Activated CD4-positive, CD25-positive, alpha-beta regulatory T cell (primary cell): ENCODE measurements at places on chromosomes 2 and 18.

DNA sequence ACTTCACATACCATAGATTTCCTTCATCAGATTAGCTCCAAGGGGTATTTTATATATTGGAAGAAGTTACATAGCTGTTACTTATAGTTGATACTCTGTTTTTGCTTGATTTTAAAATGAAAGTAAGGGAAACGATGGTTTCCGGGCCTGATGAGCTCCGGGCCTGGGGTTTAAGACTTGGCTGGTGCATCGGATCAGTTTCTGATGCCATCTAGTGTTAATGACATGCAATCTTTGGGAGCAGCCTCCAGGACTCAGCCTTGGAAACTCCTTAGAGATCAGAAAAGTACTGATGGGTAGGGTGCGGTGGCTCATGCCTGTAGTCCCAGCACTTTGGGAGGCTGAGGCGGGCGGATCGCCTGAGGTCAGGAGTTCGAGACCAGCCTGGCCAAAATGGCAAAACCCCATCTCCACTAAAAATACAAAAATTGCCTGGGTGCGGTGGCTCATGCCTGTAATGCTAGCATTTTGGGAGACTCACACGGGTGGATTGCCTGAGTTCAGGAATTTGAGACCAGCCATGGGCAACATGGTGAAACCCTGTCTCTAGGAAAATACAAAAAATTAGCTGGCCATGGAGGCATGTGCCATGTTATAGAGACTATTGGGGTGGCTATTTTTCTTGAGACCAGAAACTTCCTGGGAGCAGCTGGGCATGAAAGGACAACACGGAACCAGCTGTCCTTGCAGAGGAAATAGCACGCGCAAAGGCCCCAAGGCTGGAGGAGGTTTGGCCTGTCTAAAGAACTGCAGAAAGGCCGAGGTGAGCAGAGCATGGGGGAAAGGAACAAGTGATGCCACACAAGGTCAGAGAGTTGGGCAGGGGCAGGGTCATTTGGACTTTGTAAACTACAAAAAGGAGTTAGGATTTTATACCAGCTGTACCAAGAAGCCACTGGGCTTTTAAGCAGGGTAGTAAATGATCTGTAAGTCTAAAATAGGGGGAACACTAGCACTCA lies 46.9 kb upstream of the CNOT11 start:
- no peak for DNase-seq

DNA sequence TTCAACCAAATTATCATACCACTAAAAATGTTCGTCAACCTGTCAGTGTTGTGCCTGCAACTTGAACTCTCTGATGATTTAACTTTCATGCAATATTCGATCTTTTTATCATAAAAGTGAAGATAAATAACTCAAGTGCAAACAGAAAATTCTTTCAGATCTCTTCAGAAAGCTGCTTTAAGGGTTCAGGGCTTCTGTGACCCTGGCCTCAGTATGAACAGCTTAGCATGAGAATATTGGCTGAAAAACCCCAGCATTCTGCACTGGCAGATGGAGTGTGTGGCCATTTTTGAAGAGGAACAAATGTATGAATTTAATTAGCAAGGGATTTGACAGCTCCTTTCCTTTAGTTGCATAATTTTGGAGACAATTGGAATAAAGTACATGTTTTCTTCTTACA lies 851.4 kb upstream of the SOX11 start:
- no peak for DNase-seq

DNA sequence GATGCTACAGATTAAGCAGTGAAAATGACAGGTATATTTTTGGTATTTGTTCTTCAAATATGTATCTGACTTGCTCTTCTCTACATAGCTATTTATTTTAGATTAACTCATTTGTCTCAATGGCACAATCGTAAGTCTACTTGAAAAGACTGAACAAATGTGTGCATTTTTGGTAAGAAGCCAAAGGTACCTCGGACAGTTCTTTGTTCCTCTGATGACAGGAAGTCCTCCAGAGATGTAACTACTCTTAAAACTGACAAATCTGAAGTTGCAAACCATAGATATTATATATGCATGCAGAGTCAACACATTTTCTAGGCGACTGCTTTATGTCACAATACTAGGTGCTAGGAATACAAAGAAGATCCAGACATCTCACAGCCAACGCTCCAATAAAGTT lies 36.7 kb downstream of the NDUFAF7 start:
- DNase-seq, result no peak

DNA sequence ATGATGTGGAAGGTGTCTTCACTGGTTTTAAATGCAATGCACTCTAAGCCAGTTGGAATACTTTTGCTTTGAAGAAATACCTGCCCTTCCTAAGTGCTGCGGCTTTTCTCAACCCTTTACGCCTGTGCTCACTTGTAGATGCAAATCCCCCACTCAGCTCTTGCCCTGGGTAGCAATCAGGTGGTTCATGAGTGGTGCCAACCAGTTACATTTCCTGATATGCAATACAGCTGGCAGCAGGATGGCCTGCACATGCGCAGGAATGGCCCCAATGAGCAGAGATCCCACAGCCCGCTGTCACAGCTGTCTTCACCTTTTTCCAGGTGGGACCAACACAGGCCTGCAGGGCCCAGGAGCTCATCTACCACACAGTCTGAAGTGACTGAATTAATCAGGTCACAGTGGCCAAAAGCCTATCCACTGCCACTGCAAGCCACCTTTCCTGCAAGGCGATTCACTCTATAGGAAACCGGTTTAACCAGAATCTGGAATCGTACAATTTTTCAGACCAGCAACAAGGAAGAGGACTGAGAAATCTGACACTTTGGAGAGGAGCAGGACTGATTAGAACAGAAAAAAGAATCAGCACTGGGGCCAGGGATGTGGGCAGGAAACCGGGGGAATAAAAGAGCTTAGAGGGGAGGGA lies 247.8 kb downstream of the MYT1L start:
- DNase-seq, result no peak

- no peak for DNase-seq
These were observed 296.4 kb upstream of the ACVR2A start for GRCh38 chr2:147548451-147548850.

- DNase-seq, result no peak
These were observed 54.1 kb downstream of the DYSF start for GRCh38 chr2:71507476-71507875.

- no peak for DNase-seq
These were observed 8.8 kb upstream of the GBX2 start for GRCh38 chr2:236176951-236177350.

DNA sequence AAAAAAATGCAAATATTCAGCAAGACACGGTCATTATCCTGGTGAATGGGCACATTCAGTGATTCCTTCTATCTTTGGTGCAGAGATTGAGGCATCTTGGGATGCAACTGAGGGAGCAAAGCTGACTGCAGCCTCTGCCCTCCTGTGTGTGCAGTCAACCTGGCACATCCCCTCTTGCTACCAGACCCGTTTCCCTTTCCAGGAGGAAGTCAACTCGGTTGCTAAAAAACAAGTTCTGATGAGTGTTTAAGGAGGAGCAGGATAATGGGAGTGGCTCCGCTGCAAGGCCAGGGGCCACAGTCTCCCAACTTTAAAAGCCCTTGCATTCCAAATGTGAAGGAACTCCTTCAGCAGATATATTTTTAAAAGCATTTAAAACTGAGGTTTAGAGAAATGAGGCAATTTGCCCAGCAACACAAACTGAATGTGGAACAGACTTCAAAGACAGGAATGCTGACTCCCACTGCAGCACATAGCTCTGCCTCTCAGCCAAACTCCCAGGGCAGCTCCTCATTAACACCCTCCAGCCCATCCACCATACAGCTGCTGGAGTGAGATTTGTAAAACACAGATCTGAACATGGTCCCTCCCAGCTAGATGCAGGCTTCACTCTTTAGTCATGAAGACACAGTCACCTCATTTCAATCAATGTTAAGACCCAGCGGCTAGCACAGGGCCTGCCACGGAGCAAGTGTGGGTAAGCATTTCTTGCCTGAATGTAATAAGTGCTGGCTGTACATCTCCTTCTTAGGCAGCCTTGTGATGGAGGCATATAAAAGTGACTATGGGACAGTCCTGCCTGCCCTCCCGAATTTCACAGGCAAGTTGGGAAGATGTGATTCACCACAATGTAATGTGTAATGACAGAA lies 54.3 kb downstream of the VSNL1 start:
- no peak for DNase-seq

DNA sequence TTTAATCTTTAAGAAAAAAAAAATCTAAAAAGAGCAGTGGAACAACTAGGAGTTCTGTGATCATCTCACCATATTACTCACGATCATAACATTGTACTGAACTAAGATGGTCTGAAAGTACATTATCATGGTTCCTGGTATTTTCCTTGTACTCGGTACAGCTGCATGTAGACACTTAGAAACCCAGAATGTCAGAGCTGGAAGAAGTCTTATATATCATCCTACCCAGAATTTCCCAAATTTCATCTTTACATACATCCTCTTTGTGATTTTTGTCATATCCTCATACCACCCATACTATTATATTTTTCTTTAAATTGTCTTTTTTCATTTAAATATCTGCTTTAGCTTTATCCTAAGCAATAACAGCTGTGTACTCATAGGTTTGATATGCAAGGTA lies 12.4 kb upstream of the ST3GAL5 start:
- DNase-seq, result no peak

GRCh38 chr2:188085421-188085820 lies 206.3 kb upstream of the GULP1 start:
- no peak for DNase-seq

DNA sequence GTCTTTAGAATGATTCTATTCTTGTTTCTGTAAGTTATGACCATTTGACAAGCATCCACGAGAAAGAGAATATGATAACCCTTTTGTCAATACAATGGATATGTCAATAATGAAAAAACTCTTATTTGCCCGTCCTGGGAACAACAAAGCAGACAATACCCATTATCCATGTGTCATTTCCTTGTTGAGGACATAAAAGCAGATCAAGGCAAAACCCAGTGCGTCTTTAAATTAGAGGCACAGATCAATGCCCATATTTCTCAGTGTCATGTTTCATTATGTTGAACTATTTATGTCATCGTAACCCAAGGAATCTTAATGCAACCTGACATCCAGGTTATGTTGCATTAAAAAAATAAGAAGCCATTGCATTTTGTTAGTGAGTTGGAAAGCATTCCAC lies 365.0 kb upstream of the CELF4 start:
- no peak for DNase-seq

DNA sequence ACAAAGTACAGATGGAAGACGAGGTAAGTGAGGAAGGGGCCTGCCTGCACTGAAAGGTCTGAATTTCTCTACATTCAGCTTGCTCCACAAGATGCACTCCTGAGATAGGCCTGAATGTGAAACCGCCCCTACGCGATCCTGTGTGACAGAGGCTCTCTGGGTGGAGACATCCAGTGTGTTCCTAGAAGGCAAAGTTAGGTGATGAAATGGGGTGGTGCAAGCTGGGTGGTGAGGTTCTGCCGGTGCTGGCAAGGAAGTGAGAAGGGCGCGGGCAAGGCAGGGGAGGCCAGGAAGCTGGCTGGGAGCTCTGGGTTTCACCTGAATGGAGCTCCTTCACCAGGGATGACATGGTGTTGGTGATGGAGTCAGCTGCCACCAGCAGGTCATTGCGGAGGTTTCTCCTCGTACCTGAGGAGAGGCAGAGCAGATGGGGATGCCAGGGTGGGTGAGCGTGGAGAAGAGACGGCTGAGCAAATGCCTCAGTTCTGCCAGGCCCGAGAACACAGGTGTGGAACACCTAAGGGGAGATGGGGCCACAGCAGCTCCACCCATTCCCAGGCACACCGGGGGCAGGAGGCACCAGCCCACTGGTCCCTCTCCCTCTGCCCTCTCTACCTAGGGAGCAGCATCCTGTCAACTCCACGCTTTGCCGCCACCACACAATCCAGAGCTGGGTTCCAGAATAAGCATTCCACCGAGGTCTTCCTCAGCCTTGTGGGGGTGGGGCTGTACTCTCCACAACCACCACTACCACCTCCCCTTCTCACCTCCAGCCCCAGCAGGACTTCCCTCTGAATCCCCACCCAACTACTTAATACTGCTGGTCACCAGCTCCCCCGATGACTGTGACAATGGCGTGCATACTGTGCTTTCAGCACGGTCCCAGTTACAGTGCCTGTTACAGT lies 45.5 kb upstream of the DNMT3A start:
- DNase-seq, result no peak

DNA sequence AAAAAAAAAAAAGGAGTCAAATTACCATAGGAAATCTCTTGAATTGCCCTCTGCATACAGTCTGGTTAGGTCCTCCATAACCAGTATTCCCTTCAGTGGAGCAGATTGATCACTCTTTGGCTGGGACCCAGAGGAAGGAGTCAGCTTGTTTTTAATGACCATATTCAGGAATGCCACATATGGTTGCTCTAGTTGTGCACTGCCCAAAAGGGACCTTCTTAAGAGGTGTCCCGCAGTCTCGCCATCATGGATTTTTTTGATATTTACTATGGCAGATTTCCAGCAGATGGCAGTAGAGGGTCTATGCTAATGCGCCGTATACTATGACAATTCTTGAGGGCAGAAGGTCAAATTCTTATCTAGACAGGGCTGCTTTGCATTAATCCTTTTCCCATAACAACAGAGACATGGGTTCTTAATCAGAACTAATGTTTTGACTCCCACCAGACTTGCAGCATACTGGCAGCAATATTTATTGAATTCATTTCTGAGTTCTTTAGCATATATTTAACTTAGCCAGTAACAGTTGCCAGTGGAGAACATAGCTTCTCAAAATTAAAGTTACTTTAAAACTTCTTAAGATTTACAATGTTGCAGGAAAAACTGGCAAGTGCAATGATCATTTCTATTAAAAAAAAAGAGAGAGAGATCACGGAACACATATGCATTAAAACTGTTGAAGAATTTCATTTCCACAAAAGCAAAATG lies 31.8 kb upstream of the INPP4A start:
- DNase-seq, result peak; percentile 9

DNA sequence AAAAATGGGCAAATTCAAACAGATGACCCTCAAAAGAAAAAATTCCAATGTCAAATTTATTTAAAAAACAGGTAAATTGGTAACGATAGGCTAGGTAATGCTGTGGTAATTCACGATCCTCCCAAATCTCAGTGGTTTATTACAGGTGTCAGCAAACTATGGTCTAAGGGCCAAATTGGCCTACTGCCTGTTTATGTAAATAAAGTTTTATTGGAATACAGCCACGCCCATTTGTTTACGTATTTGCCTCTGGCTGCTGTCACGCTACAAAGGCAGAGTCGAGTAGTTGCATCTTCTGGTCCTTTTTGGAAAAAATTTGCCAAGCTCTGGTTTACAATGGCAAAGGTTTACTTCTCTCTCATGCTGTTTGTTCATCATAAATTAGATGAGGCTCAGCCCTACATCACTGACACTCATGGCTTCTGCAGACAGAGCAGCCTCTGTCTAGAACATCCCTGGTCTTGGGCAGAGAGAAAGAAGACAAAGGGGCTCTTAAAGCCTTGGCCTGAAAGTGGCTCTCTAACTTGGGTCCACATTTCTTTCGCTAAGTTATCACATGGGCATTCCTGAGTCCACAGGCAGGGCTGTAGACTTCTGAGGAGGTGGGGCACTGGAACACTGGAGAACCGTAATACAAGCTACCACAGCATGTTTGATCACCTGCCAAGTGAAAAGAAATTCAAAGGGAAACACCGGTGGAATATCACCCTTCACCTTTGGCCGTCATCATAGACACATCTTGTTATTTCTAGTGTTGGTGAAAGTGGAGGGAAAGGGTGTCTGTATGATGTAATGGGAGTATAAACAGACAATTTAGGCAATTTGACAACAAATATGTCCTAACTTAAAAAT lies 34.8 kb downstream of the SP110 start:
- DNase-seq, result no peak
